ENCODE measurements at places on chromosomes 11 and 22. TPM values are rescaled to one million over a fixed set of nuclear protein-coding genes. Genes with fewer than 3 reads are reported as not detected.

TSKU gene
- total RNA-seq: 30.9 TPM

ZDHHC13 gene
- total RNA-seq: 11.2 TPM

GRCh38 chr11:2807025-2807681 is 78.4 kb downstream of the CDKN1C start:
- peaks cover 44% of the 10 kb centered on the region for H3K4me1 ChIP-seq
- peaks cover 7% of the 10 kb centered on the region for H3K27me3 ChIP-seq
- DNase-seq: no peak

GRCh38 chr11:110295086-110295485 is 1.3 kb downstream of the RDX start:
- peak overlapping the region; percentile 92 for H3K27ac ChIP-seq
- peak overlapping the region; percentile 78 for H3K4me3 ChIP-seq
- no peaks in the 10 kb centered on the region for H3K36me3 ChIP-seq
- peak; percentile 24 for DNase-seq
- H3K27me3 ChIP-seq: no peaks in the 10 kb centered on the region
- peaks cover 23% of the 10 kb centered on the region for H3K4me1 ChIP-seq

GRCh38 chr11:34353881-34354280 is 3.9 kb downstream of the ABTB2 start:
- no peak overlapping the region for H3K4me3 ChIP-seq
- H3K4me1 ChIP-seq: peaks cover 28% of the 10 kb centered on the region
- peaks cover 8% of the 10 kb centered on the region for H3K27me3 ChIP-seq
- H3K36me3 ChIP-seq: no peaks in the 10 kb centered on the region
- no peak for DNase-seq

- H3K4me3 ChIP-seq: no peak overlapping the region
- DNase-seq: no peak
- H3K4me1 ChIP-seq: peaks cover 10% of the 10 kb centered on the region
- peaks cover 11% of the 10 kb centered on the region for H3K36me3 ChIP-seq
- no peaks in the 10 kb centered on the region for H3K27me3 ChIP-seq
- peak overlapping the region; percentile 1 for H3K27ac ChIP-seq
Measured at GRCh38 chr22:27885977-27886842, 32.8 kb downstream of the PITPNB start.

LRP5 gene
- total RNA-seq: 22.6 TPM

MAPK11 gene
- total RNA-seq: 5.7 TPM

TEX12 gene
- 0.99 TPM for total RNA-seq

DNA sequence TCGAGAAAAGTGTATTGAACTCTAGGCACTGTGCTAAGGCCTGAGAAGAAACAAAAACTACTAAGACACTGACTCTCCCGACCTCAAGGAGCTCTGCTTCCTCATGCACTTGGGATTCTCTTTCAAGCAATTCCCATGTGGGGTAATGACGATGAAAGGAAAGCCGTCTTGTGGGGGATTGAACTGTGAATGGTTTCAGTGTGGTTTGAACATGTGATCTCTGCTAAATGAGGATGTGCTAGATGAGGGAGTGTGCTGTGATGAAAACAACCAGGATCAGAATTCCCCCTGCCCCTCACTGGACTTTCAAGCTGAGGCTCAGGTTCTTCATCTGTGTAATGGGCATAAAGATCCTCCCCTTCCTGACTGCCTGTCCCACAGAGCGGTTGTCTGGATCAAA is 74.9 kb downstream of the DEPDC5 start:
- no peak for DNase-seq
- H3K4me1 ChIP-seq: no peaks in the 10 kb centered on the region
- H3K4me3 ChIP-seq: no peak overlapping the region
- no peaks in the 10 kb centered on the region for H3K27me3 ChIP-seq

TRIM29 gene
- 1.7 TPM for total RNA-seq

DNA sequence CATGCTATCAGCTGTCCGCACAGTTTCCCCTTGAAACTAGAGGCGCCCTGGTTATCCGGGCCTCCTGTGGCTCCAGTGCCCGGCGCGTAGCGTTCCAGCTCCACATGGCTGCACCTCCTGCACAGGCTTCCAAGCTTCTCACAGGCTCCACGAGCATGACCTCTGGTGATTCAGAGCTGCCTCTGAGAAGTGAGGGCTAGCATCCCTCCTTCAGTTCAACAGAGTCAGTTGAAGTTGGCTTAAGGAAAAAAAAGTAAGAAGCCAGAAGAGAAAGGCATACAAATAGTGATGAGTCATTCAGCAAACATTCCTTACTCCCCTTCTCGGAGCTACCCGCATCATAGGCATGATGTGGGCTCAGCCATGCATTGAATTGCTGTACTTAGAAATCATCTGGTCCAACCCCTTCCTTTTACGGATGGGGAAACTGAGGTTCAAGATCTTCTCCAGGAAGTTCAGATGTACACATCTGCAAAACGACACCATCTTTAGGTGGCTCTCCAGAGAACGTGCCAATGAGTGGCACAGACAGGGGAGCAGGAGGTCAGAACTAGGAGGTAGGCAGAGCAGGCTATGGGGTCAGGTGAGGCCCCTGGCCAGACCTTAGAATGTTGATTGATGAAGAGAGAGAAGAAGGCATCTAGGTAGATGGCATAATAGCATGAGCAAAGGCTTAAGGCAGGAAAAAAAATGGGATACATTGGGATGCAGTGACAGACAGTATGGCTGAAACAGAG is 216.3 kb upstream of the TBCEL start:
- DNase-seq: no peak
- H3K4me1 ChIP-seq: peaks cover 8% of the 10 kb centered on the region
- H3K4me3 ChIP-seq: no peak overlapping the region
- H3K27me3 ChIP-seq: no peaks in the 10 kb centered on the region

DNA sequence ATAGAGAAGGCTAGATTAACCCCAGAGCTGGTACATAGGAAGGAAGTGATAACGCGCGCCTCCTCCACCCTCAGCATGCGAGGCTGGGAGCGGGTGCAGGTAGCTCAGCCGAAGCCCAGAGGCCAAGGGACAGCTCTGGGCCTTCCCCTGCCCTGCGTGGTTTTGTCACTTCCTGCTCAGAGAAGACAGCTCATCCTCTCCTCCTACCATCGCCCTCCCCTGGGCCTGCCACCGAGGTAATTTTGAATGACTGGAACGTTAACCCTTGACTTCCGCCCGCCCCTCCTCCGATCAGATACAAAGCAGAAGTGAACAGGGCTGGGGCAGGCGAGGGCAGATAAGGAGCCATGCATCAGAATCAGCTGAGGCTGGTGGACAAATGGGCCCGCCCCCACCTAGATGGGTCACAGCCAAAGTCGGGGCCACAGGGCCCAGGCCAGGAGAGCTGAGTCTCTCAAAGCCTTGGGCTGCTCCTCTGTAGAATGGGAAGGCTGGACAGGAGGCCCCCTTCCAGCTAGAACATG is 1.6 kb downstream of the RAC2 start:
- no peak for DNase-seq
- H3K27me3 ChIP-seq: peaks cover 6% of the 10 kb centered on the region
- H3K27ac ChIP-seq: no peak overlapping the region

- H3K36me3 ChIP-seq: no peaks in the 10 kb centered on the region
- no peak overlapping the region for H3K27ac ChIP-seq
- H3K4me1 ChIP-seq: peaks cover 4% of the 10 kb centered on the region
- no peak overlapping the region for H3K4me3 ChIP-seq
Measured at GRCh38 chr11:92625894-92626293, 343.6 kb upstream of the MTNR1B start.

DNA sequence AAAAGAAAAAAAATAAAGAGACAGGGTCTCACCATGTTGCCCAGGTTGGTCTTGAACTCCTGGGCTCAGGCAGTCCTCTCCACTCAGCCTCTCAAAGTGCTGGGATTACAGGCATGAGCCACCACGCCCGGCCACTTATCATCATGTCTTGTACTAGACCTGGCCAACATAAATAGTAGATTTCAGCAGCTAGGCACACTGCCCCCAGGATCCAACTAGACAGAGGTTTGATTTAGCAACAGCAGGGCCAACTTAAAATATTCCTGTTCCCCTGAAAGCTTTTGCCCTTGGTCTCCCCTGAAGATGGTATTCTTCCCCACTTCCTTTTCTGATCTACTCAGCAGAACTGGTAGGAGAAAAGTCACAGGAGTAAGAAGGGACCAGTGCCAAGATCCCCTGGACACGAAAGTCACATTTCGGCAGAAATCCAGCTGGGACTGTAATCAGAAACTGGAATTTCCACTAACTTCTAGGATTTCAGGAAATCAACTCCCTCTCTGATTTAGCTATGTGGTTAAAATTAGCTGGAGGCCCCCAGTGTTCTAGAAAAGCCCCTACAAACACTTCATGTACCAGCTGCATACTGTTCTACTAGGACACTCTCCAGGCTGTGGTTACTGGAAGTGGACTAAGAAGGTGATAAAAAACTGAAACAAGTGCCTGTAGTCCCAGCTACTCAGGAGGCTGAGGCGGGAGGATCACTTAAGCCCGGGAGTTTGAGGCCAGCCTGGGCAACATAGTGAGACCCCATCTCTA is 8.9 kb upstream of the PPP2R1B start:
- H3K27me3 ChIP-seq: no peaks in the 10 kb centered on the region
- H3K4me1 ChIP-seq: no peaks in the 10 kb centered on the region
- DNase-seq: no peak
- no peak overlapping the region for H3K4me3 ChIP-seq
- H3K36me3 ChIP-seq: no peaks in the 10 kb centered on the region

VPREB3 gene
- 0.33 TPM for total RNA-seq

- H3K36me3 ChIP-seq: no peaks in the 10 kb centered on the region
- peaks cover 23% of the 10 kb centered on the region for H3K4me1 ChIP-seq
- H3K27ac ChIP-seq: no peak overlapping the region
- H3K27me3 ChIP-seq: peaks cover 14% of the 10 kb centered on the region
Measured at GRCh38 chr11:31871310-31872075, 60.4 kb upstream of the PAX6 start.

TOLLIP gene
- total RNA-seq: 29.0 TPM

IL18BP gene
- total RNA-seq: 4.4 TPM

DNA sequence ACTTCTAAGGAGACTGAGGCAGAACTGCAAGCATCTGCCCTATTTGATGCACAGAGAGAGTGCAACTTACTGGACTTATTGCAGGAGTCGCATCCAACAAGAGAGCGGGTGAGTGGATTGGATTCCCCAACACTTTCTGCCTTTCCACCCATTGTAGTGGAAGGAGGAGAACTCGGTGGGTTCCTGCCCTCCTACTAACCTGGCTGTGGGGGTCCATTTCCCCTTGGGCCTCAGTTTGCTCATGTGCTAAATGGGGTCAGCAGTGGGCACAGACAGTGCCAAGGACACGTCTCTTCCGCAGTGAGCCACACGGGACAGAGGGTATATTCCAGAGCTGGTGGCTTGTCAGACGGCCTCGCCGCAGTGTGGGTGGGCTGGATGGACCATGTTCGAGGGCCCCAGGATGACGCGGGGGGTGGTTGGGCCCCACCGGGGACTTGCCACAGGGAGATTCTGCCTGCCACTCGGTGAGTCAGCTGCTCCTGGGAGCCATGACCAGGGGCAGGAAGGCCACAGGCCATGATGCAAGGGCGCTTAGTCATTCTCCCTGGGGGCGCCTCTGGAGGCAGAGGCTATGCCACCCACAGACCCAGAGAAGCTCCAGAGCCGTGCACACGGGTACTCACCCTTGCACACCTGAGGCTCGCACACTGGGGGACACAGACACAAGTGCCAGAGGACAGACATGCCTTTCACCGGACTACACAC is 8.2 kb downstream of the ALX4 start:
- peaks cover 31% of the 10 kb centered on the region for H3K4me1 ChIP-seq
- no peaks in the 10 kb centered on the region for H3K36me3 ChIP-seq
- no peak overlapping the region for H3K27ac ChIP-seq
- H3K4me3 ChIP-seq: no peak overlapping the region
- DNase-seq: no peak
- H3K27me3 ChIP-seq: peaks cover 72% of the 10 kb centered on the region

MIF gene
- total RNA-seq: 81.1 TPM

GRCh38 chr11:68116974-68117373 is 4.2 kb downstream of the CHKA start:
- peak overlapping the region; percentile 86 for H3K27ac ChIP-seq
- H3K4me1 ChIP-seq: peaks cover 47% of the 10 kb centered on the region
- no peak overlapping the region for H3K4me3 ChIP-seq

DNA sequence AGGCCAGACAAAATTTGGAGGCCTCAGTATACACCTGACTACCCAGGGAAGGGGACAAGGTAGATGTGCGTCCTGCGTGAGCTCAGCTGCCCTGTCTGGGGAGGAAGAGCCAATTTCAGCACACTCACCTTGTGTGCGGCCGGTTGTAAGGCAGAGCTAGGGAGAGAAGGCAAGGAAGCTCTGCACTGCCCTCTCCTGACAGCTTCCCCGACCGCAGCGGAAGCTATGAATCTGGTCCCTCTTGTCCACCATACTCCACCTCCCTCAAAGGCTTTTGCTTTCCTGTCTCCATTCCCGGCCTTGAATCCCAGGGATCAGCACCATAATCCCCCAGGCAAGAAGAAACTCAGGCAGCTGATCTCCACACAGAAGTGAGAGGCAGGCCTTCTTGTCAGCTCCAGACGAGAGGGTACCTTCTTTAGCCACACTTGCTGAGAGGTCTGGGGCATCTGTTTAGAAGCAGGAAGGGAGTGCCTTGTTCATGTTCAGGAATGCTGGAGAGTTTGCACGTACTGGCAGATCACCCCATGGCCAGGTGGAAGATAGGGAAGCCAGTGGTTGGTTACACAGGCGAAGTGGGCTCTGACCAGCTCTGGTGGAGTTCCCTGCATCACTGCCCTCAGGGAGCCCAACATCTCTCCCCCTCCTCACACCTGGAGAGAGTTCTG is 62.5 kb downstream of the FEZ1 start:
- DNase-seq: peak; percentile 80
- no peak overlapping the region for H3K4me3 ChIP-seq
- H3K27me3 ChIP-seq: no peaks in the 10 kb centered on the region
- H3K27ac ChIP-seq: peak overlapping the region; percentile 15
- peaks cover 35% of the 10 kb centered on the region for H3K4me1 ChIP-seq
- peaks cover 43% of the 10 kb centered on the region for H3K36me3 ChIP-seq

TIMP3 gene
- total RNA-seq: 226 TPM

DNA sequence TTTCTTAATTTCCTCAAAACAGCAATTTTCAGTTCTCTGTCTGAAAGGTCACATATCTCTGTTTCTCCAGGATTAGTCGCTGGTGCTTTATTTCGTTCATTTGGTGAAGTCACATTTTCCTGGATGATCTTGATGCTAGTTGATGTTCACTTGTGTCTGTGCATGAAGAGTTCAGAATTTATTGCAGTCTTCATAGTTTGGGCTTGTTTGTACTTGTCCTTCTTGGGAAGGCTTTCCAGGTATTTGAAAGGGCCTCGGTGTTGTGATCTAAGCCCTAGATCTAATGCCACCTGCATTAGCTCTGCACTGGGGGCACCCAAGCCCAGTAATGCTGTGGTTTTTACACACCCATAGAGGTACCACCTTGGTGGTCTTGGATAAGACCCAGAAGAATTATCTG is 228.9 kb downstream of the GUCY1A2 start:
- no peak overlapping the region for H3K4me3 ChIP-seq
- H3K27me3 ChIP-seq: no peaks in the 10 kb centered on the region
- no peak overlapping the region for H3K27ac ChIP-seq
- DNase-seq: no peak

CNGA4 gene
- 0.39 TPM for total RNA-seq

OSBP gene
- 28.6 TPM for total RNA-seq

CPT1B gene
- total RNA-seq: 8.2 TPM

DNA sequence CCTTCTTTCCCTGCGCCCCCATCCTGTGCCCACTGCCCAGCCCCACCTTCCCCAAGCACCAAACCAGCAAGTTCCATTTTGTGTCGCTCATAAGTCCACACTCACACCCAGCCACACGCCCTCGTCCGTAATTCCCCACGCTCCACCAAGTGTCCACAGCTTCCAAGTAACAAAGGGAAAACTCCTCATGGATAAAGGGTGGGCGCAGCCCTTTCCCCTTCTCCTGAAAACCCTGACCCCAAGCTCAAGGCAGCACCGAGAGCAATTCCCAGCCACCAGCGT is 458 bp downstream of the FXYD6 start:
- DNase-seq: no peak
- H3K4me1 ChIP-seq: peaks cover 65% of the 10 kb centered on the region
- H3K27me3 ChIP-seq: no peaks in the 10 kb centered on the region
- peaks cover 10% of the 10 kb centered on the region for H3K36me3 ChIP-seq
